Activated CD8-positive, alpha-beta memory T cell treated with anti-CD3 and anti-CD28 coated beads for 4 hours (primary cell): ENCODE measurements at places on chromosomes 6 and 20.

DNA sequence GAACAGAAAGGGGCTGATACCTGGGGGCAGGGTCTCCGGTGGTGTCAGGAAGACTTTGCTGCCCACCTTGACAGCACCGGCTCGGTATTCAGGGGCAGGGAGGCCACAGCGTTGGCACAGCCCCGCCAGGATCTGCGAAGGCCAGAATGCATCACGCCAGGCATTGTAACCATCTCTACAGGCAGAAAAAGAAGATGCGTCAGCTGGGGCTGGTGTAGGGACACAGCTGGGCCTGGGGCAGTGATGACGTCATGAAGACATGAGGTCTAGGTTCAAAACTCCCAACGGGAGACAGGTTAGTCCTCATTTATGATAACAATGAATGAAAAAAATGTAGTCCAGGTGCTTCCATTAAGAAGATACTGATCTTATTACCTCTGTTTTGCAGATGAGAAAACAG, 22.0 kb downstream of the ERGIC3 start:
- no peak for DNase-seq

- DNase-seq, result no peak
Measured at GRCh38 chr20:59670786-59671492, 66.6 kb downstream of the PHACTR3 start.

- no peak for DNase-seq
Measured at GRCh38 chr20:46031701-46032254, 2.8 kb downstream of the SLC12A5 start.

DNA sequence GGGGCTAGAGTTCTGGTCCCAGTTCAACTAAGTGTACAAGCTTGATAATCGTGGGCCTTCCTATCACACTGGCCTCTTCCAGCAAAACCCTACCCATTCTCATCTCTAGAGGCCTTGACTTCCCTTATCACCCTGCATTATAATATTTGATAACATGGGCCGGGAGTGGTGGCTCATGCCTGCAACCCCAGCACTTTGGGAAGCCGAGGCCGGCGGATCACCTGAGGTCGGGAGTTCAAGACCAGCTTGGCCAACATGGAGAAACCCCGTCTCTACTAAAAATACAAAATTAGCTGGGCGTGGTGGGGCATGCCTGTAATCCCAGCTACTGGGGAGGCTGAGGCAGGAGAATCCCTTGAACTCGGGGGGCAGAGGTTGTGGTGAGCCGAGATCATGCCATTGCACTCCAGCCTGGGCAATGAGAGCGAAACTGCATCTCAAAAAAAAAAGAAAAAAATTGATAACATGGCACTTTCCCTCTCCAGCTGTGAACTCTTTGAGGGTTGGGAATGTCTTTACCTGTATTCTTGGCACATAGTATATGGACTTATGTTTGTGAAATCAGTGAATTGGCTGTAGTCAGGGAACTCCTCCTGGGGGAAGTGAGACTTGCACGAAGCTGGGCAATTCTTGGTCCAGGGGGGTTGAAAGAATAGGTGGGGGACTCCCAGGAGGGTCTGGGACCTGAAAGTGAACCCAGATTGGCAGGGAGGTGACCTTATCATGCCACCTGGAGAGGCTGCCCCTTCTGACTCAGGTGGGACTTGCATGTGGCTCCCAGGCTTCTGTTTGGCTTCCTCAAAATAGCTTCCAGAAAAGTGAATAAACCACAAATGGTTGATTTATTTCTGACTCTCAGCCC, 915 bp upstream of the C6orf47 start:
- no peak for DNase-seq

DNA sequence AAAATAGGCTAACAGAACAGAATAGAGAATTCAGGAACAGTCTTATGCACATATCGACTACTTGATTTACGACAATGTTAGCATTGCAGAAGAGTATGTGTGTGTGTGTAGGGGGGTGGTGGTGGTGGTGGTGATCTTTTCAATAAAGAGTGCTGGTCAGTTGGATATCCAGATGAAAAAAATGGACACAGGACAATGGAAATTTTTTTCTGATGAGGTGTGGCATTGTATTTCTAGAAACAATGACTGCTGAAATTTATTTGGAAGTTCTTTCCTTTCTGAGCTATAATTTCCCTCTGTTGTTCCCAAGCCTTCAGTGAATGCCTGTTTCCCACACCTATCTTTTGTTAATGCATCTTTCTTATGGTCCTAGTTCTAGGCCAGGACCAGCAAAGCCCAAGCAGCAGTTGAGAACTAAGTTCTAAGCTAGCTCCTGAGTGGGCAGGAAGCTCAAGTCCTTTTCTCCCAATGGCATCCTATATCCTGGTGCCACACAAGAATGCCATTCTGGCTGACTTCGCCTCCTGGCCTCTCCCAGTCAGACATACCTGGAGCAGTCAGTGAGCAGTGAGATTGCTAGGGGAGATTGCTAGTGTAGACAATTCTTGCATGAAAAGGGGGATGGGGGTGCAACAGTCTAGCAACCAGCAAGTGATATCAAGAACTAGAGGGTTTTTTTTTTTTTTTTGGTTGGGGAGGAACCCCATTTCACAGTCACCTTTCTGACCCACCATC, 1.2 kb upstream of the TOX2 start:
- DNase-seq, result no peak

GRCh38 chr6:136405420-136406029, 115.9 kb upstream of the BCLAF1 start:
- DNase-seq, result no peak

DNA sequence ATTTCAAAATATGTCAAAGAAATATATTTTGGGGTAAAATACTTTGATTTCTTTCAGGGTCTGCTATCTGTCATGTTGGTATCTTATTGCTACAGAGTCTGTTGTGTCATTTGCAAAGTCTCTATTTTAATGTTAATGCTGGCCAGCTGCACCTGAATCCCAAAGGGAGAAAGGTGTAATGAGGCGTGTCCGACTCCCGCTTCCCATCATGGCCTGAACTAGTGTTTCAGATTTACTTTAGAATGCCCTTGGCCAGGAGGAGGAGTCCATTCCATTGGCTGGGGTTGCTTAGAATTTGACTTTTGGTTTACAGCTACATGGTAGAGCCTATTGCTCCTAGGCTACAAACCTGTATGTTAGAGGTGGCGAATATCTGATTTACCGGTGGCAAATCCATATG, 69.3 kb downstream of the FAM50B start:
- no peak for DNase-seq

DNA sequence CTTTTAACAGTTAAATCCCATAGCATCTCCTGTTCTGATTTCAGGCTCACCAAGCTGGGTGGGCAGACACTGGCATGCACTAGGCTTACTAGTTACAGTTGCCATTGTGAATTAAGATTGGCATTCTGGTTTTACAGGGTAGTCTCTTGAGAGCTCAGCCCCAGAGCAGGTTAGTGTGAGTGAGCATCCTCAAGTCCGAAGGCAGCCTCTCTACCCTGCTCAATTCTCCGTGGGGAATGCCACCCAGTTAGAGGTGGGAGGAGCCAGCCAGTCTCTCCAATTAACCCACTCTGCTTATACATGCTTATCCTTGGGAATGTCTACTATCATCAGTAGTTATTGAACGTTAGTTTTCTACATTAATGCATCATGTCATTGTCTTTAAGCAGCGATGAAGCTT, 8.9 kb upstream of the OGFRL1 start:
- DNase-seq, result no peak

GRCh38 chr6:101663100-101663499, 269.6 kb downstream of the GRIK2 start:
- DNase-seq, result no peak

GRCh38 chr6:57301757-57302156, 15.7 kb upstream of the PRIM2 start:
- no peak for DNase-seq

- DNase-seq, result no peak
Measured at GRCh38 chr6:167684276-167685104, 142.2 kb upstream of the AFDN start.

- no peak for DNase-seq
Measured at GRCh38 chr6:21341910-21342309, 251.6 kb upstream of the SOX4 start.

DNA sequence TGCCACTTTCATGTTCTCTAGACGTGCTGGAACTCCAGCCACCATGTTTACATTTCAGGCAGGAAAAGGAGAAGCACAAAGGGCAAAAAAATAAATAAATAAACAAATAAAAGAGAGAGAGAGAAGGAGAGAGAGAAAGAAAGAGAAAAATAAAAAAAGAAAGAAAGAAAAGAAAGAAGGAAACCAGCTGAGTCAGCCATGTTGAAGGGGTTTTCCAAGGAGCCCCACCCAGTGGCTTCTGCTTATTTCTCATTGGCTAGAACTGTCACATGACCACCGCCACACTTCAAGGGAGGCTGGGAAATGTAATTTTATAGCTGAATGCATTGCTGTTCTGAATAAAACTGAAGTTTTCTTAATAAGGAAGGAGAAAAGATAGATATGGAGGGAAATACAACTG, 71.1 kb downstream of the BFSP1 start:
- DNase-seq, result no peak

DNA sequence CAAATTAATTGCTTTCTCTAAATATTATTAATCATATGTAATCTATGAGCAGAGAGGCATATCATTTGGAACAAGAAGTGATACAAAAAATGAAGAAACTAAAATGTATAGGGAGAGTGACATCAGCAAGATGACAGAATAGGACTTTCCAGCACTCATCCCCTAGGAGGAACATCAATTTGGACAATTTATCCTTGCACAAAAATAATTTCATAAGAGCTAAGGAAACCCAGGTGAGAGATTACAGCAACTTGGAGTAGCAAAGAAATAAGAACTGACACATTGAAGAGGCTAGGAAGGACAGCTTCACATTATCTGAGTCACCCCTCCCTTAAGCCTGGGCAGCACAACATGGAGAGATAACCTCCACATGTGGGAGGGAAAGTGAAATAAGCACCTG, 347.5 kb downstream of the MAFB start:
- no peak for DNase-seq

GRCh38 chr20:59176812-59177211, 13.2 kb downstream of the ZNF831 start:
- no peak for DNase-seq

- no peak for DNase-seq
Measured at GRCh38 chr20:32672394-32672981, 1.3 kb downstream of the C20orf203 start.

- no peak for DNase-seq
Measured at GRCh38 chr20:58198901-58199355, 29.5 kb downstream of the ANKRD60 start.

- no peak for DNase-seq
Measured at GRCh38 chr20:6940048-6940447, 172.6 kb downstream of the BMP2 start.

GRCh38 chr6:4486568-4487315, 289.5 kb upstream of the CDYL start:
- no peak for DNase-seq

DNA sequence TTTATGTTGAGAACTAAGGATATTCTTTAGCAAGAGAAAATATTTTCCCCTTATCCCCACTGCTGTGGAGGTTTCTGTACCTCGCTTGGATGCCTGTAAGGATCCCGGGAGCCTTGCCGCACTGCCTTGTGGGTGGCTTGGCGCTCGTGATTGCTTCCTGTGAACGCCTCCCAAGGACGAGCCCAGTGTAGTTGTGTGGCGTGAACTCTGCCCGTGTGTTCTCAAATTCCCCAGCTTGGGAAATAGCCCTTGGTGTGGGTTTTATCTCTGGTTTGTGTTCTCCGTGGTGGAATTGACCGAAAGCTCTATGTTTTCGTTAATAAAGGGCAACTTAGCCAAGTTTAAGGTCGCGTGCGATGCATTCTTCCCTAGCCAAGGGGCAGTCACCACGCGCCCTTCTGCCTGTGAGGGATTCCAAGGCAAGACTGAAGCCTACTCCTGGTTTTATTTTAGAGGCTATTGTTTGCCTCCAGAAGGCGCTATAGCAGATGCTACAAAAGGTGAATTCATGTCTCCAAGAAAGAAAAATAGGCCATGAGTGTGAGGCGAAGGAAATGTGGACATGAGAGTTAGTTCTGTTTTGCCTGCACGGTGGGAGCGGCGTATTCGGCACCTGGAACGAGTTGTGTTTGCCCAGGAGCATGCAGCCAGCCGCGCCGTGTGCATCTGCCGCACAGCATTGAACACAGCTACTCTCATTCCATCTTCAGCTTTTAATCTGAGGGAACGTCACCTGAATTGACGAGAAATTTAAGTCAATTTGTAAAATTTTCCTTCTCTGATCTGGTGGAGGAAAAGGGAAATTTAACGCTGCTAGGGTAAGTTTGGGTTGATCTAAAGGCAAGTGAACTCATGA, 40.3 kb upstream of the IRF4 start:
- no peak for DNase-seq

- no peak for DNase-seq
Measured at GRCh38 chr20:19786311-19786710, 28.3 kb downstream of the RIN2 start.

- no peak for DNase-seq
Measured at GRCh38 chr20:36352843-36353553, 46.9 kb downstream of the DLGAP4 start.

GRCh38 chr6:140581601-140582000, 1207.2 kb upstream of the CITED2 start:
- DNase-seq, result no peak

GRCh38 chr6:108578595-108579327, 18.0 kb downstream of the FOXO3 start:
- no peak for DNase-seq

- no peak for DNase-seq
Measured at GRCh38 chr20:60139663-60140446, 181.6 kb downstream of the CDH26 start.

DNA sequence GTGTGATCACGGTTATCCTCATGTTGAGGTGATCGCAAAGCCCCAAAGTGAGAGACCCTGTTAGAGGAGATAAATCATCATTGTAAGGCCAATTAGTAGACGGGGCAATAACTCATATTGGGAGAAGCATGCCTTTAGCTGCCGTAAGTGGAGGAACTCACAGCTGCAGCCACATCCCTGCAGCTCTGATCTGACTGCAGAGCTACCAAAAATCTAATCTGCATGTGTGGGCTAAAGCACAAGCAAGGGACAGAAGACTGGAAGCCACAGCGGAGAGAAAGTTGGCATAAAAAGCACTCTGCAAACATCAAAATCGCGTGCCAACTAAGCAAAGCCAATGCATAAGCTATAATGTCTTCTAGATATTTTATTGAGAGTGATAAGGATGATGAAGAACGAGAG, 79.8 kb downstream of the TBC1D7 start:
- no peak for DNase-seq

DNA sequence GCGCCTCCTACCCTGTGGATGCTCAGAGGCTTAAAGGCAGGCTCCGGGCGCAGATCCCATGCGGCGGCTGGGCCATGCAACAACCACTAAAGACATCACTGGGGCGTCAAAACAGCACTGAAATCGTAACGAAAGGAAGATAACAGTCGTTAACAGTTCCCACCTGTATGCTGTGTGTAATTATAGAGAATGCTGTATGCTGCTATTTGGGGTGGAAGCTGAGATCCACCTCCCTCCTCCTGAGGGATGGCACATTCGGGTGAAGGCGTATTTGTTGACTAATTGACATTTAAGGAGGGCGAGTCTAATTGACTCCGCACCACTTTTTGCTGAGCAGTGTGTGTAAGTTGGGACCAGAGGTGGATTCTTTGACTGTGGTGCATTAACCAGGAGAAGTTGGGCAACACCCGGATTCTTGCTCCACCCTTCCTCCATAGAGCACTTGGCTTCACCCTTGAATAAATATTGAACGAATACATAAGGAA, 687 bp downstream of the SLC35A1 start:
- no peak for DNase-seq
